BE2C (cell line): ENCODE measurements at places on chromosomes 4 and X.

DNA sequence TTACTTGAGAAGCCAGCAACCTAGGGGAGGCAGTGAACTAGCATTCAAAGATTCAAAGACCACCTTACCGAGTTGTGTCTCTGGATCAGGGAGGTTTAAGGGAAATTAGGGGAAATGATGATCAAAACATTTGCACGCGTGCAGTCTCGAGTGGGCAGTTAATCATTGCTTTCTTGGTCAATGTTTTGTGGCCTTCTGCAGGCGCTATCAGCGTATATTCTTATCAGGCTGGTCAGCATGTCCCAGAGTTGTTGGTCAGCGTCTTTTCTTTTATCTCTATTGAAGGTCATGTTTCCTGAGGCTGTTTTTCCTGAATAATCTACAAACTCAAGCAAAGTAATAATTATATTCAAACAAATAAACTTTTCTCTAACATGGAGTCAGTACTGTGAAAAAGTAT, 84.0 kb upstream of the ZNF81 start:
- no peak for DNase-seq

DNA sequence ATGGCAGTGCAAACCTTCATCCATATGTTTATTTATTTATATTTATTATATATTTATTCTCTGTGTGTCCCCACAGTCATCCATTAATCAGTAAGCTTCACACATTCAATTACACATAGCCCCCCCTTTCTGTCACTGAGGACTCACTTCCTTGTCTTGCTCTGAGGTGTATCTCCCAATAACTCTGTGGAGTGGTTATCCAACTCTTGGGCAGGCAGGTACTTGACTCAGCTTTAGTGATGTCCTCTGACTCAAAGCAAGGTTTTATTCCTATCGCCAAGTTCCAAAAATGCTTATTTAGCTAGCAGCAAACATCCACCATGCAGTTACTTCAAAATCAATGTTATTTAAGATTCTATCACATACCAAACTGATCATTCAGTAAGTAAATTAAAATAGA, 25.2 kb upstream of the NDP start:
- no peak for DNase-seq

GRCh38 chr4:54495091-54495490, 162.7 kb upstream of the KIT start:
- DNase-seq, result no peak

DNA sequence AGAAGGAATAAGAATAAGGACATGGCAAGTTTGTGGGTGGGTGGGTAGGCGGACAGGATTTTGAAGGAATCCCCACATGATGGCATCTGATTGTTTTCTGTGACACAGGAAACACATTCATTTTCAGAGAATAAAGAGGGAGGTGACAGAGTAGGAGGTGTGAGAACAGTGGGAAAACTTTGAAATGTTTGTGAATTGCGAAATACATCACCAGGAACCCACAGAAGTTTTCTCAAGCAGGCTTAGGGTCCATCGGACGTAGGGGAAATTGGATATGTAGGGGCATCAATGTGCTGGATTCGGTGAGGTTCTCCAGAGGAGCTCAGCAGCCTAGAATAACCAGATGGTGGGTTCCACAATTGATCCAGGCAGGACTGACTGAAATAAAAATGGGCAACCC, 171.6 kb downstream of the GLRA2 start:
- DNase-seq, result no peak

GRCh38 chr4:185787926-185788679, 23.9 kb downstream of the SORBS2 start:
- no peak for DNase-seq

- no peak for DNase-seq
These were observed 967.2 kb downstream of the RPA4 start for GRCh38 chrX:97850911-97851310.

GRCh38 chr4:154958121-154958520, 177.0 kb downstream of the RBM46 start:
- DNase-seq, result no peak

DNA sequence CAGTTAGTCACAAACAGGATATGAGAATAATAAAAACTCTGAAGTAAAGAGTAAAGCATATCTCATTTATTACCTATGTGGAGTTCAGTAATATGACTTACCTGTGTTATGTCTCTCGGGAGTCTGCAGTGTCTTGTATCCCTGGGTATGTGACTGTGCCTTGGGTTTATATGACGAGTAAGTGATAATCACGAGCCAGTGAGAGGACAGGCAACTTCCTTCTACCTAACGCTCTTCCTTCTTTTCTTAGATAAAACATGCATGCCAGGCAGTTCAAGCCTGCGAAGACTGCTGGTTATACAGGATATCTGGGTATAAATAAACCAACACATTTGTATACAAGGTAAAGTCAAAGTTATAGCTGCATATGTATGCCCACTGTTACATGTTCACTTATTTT, at the start of gene HPGDS:
HPGDS (minus strand) TSS at position 143 of the 400 bp plus-strand sequence. CDS start 8,207 bp downstream, outside the sequence.
- DNase-seq, result no peak

GRCh38 chr4:38920677-38921076, 53.1 kb downstream of the FAM114A1 start:
- no peak for DNase-seq

- DNase-seq, result no peak
These were observed 35.6 kb upstream of the KCNE5 start for GRCh38 chrX:109660435-109661143.

DNA sequence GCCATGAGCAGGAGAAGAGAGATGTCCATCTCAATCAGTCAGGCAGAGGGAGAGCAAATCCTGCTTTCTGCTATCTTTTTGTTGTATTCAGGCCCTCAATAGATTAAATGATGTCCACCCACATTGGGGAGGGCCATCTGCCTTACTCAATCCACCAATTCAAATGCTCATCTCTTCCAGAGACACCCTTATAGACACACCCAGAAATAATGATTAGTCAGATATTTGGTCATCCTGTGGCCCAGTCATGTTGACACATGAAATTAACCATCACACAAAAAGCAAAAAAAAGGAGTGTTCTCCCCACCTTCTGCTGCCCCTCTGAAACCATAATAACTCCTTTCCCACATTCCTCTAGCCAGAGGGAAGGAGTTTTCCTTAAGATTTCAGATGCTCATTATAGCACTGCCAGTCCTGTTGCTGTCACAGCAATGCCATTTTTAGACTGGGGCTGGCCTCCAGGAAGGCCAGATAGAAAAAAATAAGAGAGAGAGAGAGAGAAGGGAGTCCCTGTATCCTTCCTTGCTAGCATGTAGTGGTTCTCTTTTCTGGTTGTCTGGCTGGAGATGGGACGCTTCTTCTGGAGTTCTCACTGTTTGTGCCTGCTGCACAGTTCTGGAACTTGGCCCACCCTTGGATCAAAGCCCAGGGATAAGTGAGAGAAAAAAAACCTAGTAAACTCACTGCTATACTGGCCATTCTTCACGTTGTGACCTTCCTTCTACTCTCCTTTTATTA, 177.7 kb downstream of the RBM46 start:
- DNase-seq, result no peak

DNA sequence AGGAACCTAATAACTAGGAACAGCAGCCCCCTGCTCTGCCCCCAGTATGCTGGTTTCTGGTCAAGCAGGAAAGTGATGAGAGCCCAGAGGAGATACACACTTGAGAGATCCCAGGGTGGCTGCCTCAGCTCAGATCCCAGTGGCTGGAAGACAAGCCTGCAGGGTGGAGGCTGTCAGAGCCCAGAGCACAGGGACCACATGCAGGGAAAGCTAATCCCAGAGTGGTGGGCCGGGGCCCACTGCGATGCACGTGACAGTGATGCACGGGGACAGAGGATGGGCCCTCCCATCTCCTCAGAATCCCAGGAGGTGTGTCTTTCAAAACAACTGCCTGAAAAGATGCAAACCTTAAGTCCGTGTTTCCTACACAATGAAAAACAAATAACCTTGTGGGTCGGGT, 29.1 kb upstream of the CRMP1 start:
- no peak for DNase-seq

DNA sequence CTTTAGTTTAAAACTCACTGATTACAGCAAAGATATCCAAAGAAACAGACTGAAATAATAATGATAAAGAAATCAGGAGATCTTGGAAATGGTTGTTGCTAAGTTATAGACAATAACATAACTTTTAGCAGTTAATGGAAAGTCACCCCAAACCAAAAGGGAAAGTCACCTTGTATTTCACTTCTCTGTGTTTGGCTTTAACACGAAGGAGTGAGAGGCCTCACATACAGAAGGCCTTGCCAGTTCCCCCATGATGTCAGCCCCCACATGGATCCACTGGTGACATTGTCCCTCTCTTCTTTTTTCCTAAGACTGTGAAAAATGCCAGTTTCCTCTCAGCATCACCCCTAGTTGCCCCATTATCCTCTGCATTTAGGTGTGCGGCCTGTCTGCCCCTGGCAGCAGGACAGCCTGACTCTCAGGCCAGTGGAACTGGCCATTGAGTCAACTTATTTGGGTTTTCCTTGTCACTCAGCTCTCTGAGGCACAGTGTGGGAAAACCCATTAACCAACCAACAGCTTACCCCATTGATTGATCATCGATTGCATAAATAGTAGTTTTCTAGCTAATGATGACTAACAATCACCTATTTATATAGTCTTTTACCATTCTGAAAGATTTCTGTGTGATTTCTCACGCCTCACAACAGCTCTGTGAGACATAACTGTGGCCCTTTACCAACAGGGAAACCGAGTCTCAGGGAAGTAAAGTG, 308.1 kb downstream of the PTTG2 start:
- DNase-seq, result no peak

- DNase-seq, result no peak
These were observed 25.9 kb downstream of the ZNF721 start for GRCh38 chr4:472881-473569.

DNA sequence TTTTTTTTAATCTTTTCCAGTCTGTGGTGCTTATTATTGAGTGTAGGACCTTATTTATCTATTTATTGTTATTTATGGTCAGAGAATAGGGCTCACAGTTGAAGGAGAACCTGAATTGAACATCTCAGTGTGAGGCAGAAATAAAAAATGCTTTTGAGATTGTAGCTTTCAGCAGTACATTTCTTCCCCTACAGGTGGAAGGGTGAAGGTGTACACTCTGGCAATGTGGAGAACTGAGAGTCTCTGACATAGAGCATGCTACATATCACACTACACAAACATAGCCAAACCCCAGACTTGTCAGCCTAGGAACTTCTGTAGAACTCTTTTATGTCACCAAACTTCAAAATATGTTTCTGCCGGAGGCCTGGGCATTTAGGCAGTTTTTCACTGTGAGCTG, 140.2 kb downstream of the STIM2 start:
- no peak for DNase-seq

- no peak for DNase-seq
These were observed 2.8 kb downstream of the FIP1L1 start for GRCh38 chr4:53380221-53380620.

GRCh38 chrX:131067846-131068745, 9.9 kb downstream of the ARHGAP36 start:
- DNase-seq, result peak; percentile 49

DNA sequence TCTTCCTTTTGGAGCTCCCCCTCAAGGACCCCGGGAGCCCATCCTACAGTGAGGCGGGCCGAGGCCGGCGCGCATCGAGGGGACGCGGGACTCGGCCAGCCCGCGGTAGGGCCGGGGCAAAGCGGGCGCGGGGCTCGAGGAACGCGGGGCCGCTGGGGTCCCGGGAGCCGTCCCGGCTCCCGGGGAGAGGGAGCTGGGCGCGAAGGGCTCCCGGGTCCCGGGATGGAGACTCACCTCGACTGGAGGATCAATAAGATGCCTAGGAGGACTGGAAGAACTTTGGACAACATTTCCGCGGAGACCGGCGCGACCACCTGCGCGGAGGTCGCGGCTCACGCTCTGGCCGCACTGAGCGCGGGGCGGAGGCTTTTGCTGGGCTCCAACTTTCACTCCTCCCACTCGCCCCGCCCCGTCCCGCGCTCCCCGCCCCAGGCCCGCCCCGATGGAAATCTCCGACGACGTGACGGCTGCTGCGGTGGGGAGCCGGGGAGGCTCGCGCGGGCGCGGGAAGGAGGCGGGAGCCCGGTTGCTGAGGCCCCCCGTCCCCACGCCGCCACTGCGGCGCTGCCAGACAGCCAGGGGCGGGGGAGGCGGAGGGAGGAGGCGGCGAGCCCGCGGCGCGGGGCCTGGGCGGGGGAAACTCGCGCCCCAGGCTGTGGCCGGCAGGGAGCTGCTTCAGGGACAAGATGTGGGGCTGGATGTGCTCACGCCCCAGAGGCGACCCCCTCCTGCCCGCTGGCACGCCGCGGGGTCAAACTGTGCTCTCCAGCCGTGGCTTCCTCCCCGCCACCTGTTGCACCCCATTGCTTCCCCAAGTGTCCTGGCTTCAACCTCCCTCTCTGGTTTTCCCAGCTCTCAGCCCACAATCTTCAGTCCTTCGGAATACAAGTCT, at the start of gene GABRE:
GABRE (minus strand) TSS at position 341 of the 892 bp plus-strand sequence; CDS start at position 290, 51 bp downstream.
- no peak for DNase-seq

- no peak for DNase-seq
These were observed 160.8 kb downstream of the NAA11 start for GRCh38 chr4:79164907-79165610.

- no peak for DNase-seq
These were observed 5.6 kb downstream of the SDAD1 start for GRCh38 chr4:75985116-75985515.

- no peak for DNase-seq
These were observed 55.9 kb downstream of the RBM47 start for GRCh38 chr4:40573593-40574311.

- DNase-seq, result peak; percentile 83
These were observed 126.0 kb upstream of the ENPP6 start for GRCh38 chr4:184343502-184344177.

GRCh38 chr4:138892483-138893407, 122.8 kb upstream of the NOCT start:
- no peak for DNase-seq

DNA sequence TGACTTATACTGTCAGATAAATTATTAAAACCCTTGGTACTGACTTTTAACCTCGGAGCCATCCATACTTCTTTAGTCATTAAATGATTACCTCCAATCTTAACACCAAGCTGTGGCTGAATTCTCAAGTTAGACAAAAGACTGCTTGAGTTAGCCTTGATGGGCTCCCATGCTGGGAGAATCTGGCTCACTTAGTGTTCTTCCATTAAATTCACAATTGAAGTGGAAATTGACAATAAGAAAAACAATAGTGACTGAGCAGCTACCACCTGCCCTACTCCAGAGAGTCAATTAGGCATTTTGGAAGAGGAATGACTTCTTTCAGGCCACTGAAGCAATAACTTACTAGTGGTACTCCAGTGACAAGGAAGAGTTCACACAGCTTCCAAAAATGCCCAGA, 503.0 kb upstream of the CPXCR1 start:
- no peak for DNase-seq

GRCh38 chrX:41047878-41048534, 37.2 kb upstream of the USP9X start:
- no peak for DNase-seq

- no peak for DNase-seq
These were observed 42.7 kb upstream of the RASSF6 start for GRCh38 chr4:73662709-73663546.

GRCh38 chrX:129557844-129558480, 17.9 kb downstream of the OCRL start:
- DNase-seq, result no peak

- no peak for DNase-seq
These were observed 930.1 kb downstream of the ADGRL3 start for GRCh38 chr4:62130230-62130629.

DNA sequence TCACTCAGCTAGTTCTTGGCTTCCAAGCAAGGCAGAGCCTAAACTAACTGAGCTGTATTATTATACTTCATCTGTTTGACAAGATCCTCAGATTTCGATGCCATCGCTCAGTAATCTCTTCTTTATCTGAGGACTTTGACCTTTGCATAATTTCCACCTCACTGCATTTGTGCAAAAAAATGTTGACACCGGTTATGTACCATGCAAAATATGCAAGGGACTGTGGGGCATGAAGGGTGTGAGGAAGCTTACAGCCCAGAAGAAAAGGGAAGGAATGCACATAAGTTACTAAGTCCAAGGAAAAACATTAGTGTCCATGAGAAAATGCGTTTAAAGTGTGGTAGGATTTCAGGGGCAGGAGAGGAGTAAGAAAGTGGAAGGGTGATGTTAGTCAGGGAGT, 295.4 kb downstream of the PACRGL start:
- DNase-seq, result no peak
